ENCODE measurements at places on chromosomes 6 and 20. TPM values are rescaled to one million over a fixed set of nuclear protein-coding genes. Genes with fewer than 3 reads are reported as not detected.

C20orf173 gene
- polyA plus RNA-seq, result not detected

METTL24 gene
- not detected for polyA plus RNA-seq

C2 gene
- polyA plus RNA-seq, result 0.36 TPM

DACT2 gene
- polyA plus RNA-seq, result 1.5 TPM

COQ3 gene
- 13.1 TPM for polyA plus RNA-seq

PRSS16 gene
- 3.7 TPM for polyA plus RNA-seq

DNA sequence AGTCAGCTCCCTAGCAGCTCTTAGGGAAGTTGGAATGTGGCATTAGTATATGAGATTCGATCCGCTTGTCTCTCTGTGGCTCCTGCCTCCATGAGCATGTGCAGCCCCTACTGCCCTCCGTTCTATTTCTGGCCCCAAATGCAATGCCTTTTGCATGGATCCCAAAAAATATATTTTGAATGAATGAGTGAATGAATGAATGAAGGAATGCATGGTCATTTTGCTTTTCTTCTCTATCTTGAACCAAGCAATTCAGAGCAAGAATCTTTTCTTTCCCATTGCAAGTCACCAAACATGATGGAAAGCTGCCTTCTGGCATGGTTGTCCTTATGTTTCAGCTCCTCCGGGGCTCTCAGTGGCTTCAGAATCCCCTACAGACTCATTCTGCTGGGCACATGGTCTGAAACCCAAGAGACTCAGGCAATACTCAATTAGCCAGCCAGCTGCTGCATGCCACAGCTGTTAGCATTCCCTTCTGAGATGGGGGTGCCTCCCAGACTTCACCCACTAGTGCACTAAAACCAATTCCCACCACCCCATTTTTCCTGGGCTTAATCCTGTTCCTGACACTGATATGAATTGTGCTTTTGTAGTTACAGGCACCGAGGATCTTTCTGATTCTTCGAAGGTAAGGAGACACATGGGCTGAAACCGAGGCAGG is 2.6 kb upstream of the IYD start:
- DNase-seq, result no peak

GRCh38 chr6:77447254-77447653 is 16.0 kb downstream of the HTR1B start:
- no peak for DNase-seq

DNA sequence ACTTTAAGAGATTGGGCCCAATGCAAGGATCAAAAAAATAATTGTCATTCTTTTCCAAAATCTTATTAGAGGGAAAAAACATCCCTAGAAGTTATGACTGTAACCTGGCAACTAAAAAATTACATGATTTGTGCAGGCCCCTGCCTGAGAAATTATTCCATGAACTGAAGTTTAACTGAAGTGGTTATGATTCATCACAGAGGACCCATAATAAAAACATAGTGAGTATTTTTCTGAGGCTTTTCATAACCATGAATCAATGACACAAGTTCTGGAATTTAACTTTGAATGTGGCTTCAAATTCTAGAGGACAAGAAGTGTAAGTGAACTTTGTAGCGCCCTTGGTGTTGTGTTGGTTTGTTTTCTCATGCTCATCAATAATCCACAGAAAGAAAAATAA is 31.1 kb upstream of the CARMIL1 start:
- DNase-seq, result no peak

GRCh38 chr6:142885182-142885867 is 59.7 kb downstream of the HIVEP2 start:
- peak; percentile 41 for DNase-seq

- DNase-seq, result no peak
Observed at GRCh38 chr6:35742842-35743241, 6.0 kb downstream of the ARMC12 start.

GRCh38 chr20:64025826-64026412 is 10.1 kb upstream of the C20orf204 start:
- DNase-seq, result no peak

- DNase-seq, result no peak
Observed at GRCh38 chr6:145332011-145332410, 403.3 kb downstream of the EPM2A start.

DNA sequence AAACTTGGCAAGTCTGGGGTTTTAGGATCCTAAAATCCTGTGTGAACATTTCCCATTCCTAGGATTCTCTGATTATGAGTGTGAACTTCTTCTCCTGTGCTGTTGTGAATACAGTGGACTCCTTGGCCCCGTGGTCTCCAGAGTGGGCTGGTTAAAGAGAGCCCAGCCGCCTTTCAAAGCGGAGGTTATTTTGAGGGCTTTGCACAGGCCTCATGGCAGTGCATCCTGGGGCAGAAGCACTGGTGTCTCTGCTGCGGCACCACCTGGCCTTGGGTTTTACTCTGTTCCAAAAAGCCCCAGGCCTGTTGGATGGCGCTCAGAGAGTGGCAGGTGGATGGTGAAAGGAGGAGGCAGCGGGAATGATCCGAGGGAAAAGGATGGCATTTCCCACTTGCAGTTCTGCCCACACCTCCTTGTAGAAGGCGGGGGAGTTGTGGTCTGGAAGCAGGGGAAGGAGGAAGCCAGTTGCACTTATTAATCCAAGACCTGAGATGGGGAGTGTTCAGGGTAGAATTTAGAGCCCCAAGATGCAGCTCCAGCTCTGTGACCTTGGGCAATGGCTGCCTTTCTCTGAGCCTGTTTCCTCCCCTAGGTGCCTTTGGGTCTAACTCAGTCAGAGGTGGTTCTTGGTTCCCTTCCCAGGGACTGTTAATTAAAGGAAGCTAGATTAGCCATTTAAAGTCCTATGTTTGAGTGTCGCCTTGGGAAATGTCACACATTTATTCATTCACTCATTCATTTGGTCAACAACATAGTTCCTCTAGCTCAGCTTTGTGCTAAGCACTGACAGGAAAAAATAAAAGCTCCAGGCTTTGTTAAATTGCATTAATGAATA is 22.4 kb downstream of the MMP24 start:
- DNase-seq, result no peak

DNA sequence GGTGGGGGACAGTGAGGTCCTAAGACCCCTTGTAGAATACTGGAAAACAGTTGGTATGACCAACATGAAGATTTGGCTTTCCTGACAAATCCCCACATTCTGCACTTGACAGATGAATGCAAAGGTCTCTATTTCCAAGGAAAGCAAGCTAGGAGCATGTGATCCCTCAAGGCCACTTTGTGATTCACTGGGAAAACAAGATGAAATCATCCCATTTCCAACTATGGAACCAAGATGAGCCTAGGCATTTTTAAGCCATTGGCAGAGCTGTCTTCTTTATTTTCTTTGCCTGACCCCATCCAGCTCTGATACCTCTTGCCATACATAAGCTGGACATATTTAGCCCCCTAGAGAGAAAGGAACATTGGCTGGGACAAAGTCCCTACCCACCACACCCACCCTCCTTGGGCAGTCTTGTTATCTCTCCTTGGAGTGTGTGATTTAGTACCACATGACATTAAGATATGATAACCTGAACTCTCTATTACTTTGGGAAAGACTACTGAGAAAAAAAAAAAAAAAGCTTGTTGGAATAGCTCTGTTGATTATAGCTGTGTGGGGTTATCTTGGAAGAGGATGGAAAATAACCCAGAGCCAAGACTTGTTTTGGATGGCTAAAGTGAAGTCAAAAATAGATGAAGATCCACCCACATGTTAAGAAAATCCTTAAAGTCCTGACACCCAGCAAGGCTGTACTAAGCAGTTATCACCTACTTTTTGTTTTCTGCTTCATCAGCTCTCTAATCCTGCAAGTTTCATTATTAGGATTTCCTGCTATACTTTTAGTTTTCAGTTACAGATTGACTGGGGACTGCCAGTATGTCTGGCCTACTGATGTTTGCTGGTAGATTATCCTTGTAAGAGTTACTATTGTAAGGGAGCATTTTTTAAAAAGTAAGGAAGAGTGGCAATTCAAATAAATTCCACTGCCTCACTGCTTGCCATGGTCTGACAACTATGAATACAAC is 90.1 kb upstream of the PREP start:
- no peak for DNase-seq

- peak; percentile 23 for DNase-seq
Observed at GRCh38 chr6:34792605-34793500, 970 bp downstream of the BLTP3A start.

- no peak for DNase-seq
Observed at GRCh38 chr20:34986311-34987287, 30.9 kb downstream of the MYH7B start.

- DNase-seq, result no peak
Observed at GRCh38 chr6:119328254-119328653, 21.3 kb downstream of the MAN1A1 start.

- DNase-seq, result no peak
Observed at GRCh38 chr6:81246200-81246599, 506.3 kb downstream of the TENT5A start.

GRCh38 chr6:48136856-48137255 is 25.9 kb upstream of the PTCHD4 start:
- no peak for DNase-seq

GRCh38 chr6:148471624-148472159 is 129.1 kb downstream of the SASH1 start:
- DNase-seq, result no peak

DNA sequence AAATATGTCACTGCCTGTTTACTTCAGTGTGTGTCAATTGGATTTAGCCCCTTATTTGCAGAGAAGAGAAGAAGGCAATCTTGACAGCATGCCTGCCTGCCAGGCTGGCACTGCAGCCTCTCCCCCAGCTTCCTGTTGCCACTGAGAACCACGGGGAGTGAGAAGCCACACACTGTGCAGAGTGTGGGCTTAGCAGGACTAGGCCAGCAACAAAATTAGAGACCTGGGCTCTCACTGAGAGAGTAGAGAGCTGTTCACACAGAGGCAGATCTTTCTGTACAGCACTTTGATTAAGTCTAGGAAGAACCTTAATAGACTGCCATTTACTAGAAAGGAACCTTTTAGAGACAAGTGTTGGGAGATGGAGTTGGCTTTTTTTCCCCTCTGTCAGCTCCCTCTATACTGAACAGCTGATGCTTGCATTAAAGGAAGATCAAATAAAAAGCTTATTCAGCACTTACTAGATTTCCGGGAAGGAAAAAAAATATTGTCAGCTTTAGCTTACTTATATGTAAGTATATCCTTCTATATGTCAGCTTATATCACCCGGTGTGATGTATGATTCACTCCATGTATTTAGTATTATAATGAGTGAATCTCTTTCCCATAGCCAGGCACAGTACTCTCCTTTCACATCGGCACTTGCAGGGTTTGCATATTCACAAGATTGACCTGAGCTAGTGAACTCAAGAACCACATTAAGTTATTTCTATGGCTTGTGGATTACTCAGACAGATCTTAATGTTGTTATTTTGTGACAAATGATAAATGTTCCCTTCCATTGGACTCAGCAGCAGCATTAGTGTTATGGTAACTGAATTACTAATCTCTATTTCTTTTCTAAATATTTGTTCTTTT is 851.0 kb upstream of the EPHA7 start:
- no peak for DNase-seq

Data from A549 (cell line).